ENCODE measurements at places on chromosomes 6 and 20.

- peak; percentile 54 for DNase-seq
These were observed 3.2 kb upstream of the DEF6 start for GRCh38 chr6:35294308-35294945.

DNA sequence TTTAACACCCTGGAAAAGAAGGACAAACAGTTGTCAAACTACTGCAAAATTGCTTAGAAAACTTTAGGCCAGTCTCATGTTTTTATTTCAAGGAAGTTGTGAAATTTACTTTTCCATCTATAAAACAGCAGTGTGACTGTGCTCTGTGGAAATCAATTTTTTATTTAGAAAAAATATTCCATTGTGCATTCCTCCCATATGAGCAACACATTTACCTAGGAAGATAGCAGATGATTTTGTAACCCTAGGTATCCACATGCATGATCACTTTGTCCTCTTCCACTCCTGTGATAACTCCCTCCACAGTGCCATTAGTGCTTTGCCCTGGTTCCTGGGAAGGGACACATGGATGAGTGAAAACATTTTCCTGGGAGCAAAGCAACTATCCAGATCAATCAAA lies 70.0 kb upstream of the SHLD1 start:
- DNase-seq = no peak

DNA sequence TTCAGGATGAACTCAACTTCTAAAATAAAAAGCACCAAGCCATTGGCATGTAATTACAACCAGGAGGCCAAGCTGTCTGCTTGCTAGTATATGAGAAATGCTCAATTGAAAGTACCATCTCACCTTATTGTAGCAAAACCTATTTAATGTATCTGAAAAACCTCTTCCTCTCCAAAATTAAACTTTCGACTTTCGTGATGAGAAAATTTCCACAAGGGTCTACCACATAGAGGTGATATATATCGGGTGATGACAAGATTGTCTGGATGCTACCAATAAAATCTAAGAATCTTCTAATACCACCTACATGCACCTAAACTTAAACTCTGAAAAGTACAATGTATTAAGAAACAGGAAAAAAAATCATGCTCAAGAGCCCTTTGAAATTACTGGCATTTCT lies 74.2 kb downstream of the ATXN1 start:
- no peak for DNase-seq

DNA sequence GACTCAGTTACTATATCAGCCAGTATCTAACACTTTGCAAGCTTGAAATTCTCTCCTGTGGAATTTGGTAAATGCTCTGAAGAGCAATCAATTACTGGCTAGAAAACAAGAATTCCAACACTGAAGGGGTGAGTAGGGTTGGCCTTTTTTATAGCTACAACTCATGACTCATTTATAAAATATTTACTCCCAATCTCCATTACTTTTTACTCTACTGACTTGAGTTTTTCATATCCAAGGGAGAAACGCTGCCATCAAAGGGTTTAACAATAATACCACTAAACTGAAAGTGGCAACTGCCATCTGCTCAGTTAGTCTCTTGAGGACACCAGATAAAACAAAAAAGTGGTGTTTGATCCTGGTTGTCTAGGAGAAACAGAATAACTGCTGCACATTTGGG lies 203.1 kb downstream of the UBE3D start:
- DNase-seq = no peak

DNA sequence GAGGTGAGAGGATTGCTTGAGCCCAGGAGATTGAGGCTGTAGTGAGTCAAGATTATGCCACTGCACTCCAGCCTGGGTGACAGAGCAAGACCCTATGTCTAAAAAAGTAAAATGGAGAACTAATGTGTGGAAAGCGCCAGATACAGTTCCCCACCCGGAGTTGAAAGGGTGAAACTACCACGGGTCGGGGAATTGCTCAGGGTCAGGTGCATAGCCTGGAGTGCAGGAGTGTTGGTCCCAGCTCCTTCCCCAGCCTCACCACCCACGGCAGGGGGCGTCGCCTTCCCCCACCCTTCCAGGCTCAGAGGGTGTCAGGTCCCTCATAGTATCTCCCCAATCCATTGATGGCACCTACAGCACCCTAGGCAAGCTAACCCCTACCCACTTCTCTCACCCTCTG lies 26.1 kb downstream of the C20orf203 start:
- no peak for DNase-seq

GRCh38 chr6:140806431-140806830 lies 1326.3 kb upstream of the GJE1 start:
- no peak for DNase-seq

DNA sequence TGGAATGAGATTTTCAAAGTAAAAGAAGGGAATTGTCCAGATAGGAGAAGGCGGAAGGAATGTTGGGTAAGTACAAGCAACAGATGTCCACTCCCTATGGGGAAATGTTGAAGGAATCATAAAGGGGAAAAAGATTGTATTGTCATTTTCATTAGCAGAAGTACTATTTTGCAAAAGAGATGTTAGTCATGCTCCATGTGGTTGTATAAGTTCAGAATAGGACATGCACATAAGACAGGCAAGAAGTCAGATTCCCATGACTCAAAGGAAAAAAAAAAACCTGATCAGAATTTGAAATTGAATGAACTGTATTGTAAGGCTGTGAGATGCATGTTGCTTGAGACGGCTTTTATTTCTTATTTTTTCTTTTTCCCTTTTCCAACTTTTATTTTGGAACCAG lies 36.8 kb downstream of the GRM1 start:
- DNase-seq = no peak

GRCh38 chr20:1907586-1907985 lies 12.4 kb downstream of the SIRPA start:
- no peak for DNase-seq

- no peak for DNase-seq
These were observed 50.5 kb downstream of the TP53INP2 start for GRCh38 chr20:34754611-34755010.

DNA sequence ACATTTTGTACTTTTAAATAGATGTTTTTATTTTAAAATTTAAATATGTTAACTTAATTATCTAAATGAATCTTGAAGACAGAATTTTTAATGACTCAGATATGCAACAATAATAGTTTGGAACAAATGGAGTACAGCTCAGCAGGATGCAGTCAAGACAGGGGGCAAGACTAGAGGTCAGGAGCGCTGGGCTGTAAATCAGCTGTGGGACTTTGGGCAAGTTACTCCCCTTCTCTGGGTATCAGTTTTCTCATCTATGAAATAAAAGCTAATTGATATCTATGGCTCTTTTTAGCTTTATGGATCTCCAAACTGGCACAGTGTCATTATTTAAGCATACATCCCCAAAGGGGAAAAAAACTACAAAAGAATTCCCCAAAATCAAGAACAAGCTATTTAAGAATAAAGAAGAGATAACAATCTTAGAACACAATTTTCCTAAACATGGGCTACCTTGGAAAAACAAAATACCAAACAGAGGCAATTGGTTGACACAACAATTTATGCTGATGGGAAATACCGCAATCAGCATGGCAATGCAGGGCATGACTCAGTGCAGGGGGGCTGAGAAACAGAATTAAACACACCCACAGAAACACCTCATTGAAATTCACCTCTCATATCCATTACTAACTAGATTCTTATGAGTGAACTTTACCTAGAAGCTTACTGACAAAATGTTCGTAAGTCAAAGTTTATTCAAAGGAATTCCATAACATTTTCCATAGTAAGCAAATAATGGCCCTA lies 188.2 kb downstream of the SIM1 start:
- no peak for DNase-seq

GRCh38 chr6:158391276-158391675 lies 79.0 kb downstream of the TULP4 start:
- DNase-seq = no peak

- DNase-seq = peak; percentile 43
These were observed 6.8 kb downstream of the MKKS start for GRCh38 chr20:10427060-10427692.

- no peak for DNase-seq
These were observed 171.6 kb downstream of the ARID1B start for GRCh38 chr6:156948807-156949206.

DNA sequence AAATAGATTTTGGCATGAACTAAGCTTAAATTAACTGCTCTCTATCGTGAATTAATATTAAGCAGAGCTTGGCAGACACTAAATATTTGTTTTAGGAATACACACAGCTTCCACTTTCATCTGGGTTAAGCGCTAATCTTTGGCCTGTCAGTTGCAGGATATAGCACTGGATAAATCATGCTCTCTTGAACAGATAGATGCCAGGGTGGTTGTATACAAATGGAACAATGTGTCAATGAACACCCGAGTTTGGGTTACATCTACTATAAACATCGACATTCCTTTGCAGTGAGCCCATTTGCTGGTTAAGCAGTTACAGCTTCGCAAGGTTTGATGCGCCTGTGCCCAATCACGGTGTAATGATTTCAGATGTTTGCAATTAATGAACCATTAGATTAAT lies 338.2 kb upstream of the ZFP64 start:
- DNase-seq = no peak

- DNase-seq = no peak
These were observed 11.4 kb downstream of the ANKS1A start for GRCh38 chr6:34900321-34901031.

DNA sequence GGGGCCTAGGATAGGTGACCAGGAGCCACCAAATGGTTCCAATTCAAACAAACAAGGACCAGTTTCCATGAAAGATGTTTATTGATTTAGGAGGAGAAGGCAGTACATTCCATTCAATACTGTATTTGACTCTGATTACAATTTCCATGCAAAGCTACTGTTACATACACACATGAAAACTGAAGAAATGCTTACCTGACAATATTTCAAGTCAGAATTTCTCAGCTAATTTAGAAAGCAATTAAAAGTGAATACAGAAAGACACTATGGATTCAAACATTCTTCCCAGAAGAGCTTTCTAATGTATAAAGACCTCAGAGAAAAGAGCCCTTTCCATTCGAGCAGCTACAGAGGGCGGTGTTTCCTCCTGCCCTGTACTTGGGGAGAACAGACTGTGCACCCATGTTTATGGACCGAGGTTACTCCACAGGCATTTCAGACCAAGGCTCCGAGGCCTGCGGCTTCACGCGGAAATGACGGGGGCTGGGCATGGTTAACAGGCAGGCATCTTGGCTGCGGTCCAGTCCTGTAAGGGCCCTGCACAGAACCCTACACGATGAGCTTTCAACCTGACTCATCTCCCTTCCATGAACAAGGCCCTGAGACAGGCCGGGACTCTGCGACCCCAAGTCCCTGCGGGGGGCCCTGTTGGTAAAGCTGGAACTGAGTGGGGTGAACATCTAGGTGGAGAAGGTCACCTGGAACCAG lies 25.7 kb upstream of the TCFL5 start:
- DNase-seq = peak; percentile 28

DNA sequence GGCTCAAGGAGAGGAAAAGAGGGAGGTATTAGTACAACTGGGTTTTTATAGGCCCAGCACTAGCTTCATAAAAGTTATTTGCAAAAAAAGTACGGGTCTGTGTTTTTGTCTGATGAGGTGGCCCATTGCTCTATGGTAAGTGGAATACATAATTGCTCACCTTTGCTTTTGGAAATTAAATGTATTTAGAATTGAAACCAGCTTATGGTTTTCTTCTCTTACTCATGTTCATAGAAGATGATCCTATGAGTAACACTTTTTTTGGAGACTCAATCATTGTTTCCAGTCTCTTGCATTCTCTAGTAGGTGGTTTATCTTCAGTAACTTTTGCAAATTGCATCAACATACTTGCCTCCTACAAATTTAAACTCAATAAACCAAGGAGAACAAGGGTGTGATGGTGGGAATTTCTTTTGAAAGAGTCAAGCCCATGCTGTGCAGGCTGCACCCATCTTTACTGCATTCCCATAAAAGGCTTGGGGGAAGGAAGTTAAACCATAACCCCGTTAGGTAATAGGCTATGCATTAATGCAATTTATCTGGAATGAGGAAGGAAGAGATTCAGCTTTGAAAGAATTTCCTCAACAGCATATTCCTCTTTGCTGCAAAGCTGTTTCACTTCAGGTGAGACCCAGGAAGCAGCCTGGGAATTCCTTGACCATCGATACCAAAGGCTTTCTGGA lies 48.5 kb upstream of the EDN1 start:
- no peak for DNase-seq

- DNase-seq = no peak
These were observed 864 bp upstream of the CEBPB start for GRCh38 chr20:50189681-50190250.

- DNase-seq = no peak
These were observed 1028.3 kb upstream of the EYS start for GRCh38 chr6:66735106-66735890.

GRCh38 chr6:71334768-71335167 lies 46.2 kb downstream of the OGFRL1 start:
- no peak for DNase-seq

- DNase-seq = no peak
These were observed 14.8 kb downstream of the PTPRK start for GRCh38 chr6:128505603-128506002.

DNA sequence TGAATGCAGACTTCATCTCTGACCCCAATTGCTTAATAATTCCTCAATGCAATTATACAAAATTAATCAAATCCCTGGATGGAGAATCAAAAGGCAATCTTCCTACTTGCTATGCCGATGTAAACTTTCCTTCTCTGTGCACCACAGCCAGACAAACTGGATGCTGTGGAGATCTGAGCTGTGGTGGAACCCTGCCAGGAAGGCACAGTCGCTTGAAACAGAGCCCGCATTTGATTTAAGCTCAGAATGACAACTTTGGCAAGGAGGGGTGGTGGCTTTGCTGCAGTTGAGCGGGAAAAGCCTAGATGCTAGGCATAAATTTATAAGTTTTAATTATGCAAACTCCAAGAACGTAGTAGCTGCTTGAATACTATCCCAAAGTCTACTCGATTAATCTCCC lies 190.8 kb downstream of the MTFR2 start:
- DNase-seq = no peak

DNA sequence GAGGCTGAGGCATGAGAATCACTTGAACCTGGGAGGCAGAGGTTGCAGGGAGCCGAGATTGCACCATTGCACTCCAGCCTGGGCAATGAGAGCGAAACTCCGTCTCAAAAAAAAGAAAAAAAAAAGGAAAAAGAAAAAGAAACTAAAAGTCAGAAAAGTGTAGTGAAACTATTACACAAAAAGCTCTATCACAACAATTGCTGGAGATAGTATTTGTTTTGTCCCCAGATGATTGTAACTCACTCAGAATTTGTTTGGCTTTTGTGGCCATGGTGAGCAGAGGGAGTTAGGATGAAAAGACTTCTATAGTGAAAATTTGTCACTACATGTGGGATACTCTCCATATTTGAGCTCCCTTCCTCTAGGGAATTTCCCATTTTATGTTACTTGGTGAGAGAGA lies 5.2 kb upstream of the GOPC start:
- DNase-seq = no peak

DNA sequence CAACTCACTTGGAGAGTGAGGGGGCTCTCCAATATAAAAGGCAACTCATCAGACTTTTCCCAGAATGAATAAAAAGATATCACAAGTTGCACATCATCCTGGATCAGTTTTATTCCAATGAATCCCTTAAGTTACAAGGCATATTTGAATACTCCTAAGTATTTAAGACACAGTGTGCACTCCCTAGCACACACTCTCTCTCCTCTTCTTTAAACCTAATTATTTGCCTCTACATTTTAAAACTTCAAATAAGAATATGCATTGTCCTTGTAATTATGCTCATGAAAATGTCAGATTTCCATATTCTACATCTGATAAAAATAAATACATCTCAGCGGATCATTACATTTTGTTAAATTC lies 273.6 kb downstream of the ADGB start:
- no peak for DNase-seq

GRCh38 chr6:16305246-16305725 lies 66.9 kb downstream of the GMPR start:
- DNase-seq = no peak

- DNase-seq = no peak
These were observed 35.0 kb upstream of the CD93 start for GRCh38 chr20:23120936-23121750.

Measured in T-cell (primary cell).